ENCODE measurements at places on chromosomes 16 and 17.

- no peak for DNase-seq
These were observed 8.8 kb downstream of the NDEL1 start for GRCh38 chr17:8444494-8444893.

DNA sequence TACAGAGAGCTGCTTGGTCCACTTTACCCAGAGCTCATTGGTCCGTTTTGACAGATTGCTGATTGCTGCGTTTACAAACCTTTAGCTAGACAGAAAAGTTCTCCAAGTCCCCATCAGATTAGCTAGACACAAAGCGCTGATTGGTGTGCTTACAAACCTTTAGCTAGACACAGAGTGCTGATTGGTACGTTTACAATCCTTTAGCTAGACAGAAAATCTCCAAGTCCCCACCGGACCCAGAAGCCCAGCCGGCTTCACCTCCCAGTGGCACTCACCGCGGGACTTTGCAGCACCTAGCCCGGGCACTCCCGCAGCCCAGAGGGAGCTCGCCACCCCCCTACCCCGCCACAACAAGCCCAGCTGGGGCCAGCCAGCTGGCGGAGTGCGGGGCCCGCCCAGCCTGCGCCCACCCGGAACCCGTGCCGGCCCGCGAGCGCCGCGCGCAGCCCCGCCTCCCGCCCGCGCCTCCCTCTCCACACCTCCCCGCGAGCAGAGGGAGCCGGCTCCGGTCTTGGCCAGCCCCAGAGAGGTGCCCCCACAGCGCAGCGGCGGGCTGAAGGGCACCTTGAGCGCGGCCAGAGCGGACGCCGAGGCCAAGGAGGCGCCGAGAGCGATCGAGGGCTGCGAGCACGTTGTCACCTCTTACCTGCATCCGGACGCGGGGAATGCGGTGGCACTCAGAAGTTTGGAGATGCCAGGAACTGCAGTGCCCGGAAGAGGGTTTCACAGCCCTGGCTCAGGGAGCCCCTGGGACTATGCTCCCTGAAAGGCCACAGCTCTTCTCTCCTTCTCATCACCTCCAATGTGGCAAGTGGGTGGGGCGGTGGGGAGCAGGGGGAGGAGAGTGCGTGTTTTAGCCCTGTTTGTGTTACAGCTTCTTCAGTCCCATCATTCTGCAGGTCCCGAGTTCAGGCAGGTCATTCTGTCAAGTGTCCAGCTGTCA lies 1504.5 kb downstream of the CDH11 start:
- DNase-seq, result no peak

DNA sequence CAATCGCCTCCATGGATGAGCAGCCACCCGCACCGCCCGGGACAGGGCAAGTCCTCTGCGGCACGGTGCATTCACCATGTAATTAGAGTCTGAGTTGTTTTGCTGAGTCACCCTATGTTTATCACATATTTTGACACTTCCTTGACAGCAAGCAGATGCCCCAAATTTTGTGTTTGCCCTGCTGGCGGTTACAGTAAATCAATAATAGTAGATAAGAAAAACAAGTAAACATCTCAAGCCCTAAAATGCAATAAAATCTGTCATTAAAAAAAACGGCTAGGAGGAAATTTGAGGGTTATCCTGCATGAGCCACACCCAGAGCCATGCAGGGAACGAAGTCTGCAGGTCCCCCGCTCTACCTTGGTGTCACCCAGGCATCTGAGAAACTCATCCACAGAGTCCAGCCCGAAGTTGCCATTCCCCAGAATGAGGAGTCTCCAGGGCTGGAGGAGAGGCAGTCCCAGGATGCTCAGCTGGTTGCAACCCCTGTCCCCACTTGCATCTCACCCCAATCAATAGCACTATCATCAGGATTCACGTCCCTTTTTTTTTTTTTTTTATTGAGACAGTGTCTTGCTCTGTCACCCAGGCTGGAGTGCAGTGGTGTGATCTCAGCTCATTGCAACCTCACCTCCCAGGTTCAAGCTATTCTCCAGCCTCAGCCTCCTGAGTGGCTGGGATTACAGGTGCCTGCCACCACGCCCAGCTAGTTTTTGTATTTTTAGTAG lies 16.5 kb upstream of the ST6GALNAC1 start:
- no peak for DNase-seq

- DNase-seq, result no peak
These were observed 109.5 kb downstream of the ANKFN1 start for GRCh38 chr17:56262803-56263202.

- DNase-seq, result no peak
These were observed 18.5 kb downstream of the ARL4D start for GRCh38 chr17:43416998-43417890.

- no peak for DNase-seq
These were observed 24.5 kb downstream of the FCSK start for GRCh38 chr16:70478912-70479341.

DNA sequence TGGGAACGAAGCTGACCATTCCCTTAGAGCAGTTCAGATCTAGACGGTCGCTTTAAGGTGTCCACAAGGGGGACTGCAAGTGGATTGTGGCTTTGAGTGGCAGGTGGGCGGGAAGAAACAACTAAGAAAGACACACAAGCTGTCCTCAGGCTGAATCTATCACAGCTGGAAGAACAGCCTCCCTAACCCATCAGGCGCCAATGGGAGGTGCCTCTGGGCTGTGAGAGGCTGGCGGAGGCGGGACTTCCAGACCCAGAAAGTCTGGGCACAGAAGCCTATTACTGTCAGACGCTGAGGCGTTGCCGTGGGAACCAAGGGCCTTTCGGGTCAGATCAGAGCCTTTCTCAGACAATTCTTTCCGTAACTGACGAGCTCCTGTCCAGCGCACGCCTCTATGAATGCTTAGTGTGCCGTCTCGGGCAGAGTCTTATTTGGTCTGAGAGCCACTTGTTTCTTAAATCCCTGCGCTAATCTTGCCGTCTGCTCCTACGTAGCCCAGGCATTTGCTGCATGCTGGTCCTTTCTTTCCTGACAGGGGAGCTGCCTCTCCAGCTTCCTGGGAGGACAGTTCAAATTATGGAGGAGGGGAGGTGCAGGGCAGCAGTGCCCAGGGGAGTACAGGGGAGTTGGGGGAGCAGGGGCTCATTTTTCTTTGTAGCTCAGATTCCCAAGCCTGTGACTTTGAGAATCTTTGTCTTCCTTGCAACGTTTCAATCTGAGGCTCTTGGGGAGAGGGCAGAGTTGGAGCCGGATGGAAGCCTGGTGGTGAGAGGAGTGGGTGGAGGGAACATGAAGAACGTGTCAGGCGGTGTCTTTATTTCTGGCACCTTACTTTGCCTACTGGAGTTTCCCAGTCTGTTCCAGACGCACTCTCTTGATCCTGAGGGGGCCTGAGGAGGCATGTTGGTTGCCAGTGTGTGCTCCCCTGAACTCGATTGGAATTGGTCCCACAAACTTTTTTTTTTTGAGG lies 618.7 kb downstream of the KCNJ18 start:
- DNase-seq, result no peak

DNA sequence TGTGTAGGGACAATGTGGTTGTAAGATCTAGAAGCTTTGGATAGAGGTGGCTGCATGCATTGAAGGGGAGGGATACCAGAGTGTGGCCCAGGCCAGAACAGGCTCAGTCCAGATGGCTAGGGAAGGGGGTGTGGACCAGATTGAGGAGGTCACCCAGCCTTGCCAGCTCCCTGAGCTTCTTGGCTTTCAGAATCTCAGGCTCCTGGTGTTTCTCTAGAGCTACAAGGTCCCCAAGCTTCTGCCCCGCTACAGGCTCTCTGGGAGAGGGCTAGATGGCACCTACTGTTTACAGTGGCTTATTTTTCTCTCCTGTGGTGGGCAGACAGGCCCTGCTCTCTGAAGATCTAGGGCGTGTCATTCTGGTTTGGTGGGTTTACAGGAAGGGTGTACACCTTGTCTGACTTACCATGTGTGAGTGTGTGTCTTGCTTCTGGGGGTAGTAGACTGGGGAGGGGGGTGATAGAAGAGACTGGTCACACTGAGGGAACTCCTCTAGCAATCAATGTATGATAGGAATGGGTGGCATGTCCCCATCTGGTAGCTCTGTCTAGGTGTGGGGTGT lies 1.1 kb downstream of the RARA start:
- peak; percentile 13 for DNase-seq

DNA sequence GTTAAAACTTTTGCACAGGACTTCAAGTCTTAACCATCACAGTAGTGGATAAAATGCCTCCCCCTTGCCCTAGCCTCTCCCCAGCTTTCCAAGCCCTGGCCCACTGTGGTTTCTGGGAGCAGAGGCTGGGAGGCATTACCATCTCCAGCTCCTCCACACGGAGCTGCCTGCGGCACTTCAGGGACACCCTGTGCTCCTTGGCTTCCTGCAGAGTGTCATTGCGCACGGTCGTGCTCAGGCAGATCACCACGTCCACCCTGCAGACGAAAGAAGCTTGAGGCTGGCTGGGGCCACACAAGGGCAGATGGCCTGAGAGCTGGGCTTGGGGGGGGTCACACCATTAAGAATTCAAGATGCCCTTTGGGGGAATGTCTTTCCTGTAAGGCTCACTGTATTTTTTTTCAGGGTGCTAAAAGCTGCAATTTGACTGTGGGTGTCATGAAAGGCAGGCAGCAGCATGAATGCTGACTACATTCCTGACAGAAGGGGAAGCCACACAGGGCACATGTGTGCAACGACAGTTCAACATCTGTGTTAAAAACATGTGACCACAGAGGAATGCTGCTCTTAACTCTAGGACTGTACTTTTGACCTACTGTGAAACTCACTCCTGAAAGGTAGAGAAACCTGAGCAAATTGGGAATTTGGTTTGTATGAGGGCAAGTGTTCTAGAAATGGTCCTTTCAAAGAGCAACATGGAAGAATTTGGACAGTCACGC lies 47.7 kb upstream of the CLEC18B start:
- no peak for DNase-seq

GRCh38 chr16:1800701-1801100 lies 7.2 kb upstream of the IGFALS start:
- DNase-seq, result no peak

GRCh38 chr16:29698484-29699323 lies 19.7 kb downstream of the QPRT start:
- DNase-seq, result no peak

DNA sequence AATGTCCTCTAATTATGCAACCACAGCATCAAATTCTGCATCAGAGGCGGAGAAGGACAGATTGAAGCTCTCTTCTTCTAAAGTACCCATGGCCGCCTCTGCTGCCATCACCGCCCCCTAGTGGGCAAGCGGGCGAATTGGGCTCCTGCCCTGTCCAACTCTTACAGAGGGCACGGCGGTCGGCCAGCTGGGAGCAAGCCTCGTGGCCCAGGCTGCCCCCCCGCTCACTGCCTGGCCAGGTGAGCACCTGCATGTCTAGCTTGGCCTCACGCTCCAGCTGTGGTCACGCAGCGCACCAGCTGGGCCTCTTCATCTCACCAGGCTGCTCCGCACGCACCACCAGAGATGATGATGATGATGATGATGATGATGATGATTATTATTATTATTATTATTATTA lies 146.1 kb upstream of the TOM1L1 start:
- no peak for DNase-seq

- no peak for DNase-seq
These were observed 24.1 kb upstream of the MFSD6L start for GRCh38 chr17:8823279-8823678.

- no peak for DNase-seq
These were observed 142.6 kb upstream of the CPHXL start for GRCh38 chr16:75868636-75869632.

- DNase-seq, result no peak
These were observed 609.9 kb upstream of the SALL1 start for GRCh38 chr16:51761001-51761400.

GRCh38 chr17:57085448-57086068 lies 512 bp downstream of the AKAP1 start:
- peak; percentile 82 for DNase-seq

- no peak for DNase-seq
These were observed 39.0 kb downstream of the CUEDC1 start for GRCh38 chr17:57915985-57916757.

DNA sequence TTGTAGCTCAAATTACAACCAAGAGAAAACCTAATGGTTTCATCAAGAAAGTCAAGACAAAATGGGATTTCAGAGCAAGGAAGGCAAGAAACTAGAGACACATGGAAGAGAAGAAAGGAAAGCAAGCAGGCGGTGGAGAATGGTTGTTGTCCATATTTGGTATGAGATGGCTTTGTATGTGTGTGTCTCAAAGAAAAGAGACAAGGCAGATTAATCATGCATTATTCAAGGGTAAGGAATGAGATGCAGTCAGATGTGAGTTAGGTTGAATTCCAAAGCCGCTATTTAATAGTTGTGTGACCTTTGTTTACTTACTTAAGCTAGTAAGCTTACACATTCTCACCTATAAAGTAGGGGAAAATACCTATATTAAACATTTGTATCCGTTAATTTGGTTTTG lies 1029.6 kb downstream of the CDH11 start:
- no peak for DNase-seq

DNA sequence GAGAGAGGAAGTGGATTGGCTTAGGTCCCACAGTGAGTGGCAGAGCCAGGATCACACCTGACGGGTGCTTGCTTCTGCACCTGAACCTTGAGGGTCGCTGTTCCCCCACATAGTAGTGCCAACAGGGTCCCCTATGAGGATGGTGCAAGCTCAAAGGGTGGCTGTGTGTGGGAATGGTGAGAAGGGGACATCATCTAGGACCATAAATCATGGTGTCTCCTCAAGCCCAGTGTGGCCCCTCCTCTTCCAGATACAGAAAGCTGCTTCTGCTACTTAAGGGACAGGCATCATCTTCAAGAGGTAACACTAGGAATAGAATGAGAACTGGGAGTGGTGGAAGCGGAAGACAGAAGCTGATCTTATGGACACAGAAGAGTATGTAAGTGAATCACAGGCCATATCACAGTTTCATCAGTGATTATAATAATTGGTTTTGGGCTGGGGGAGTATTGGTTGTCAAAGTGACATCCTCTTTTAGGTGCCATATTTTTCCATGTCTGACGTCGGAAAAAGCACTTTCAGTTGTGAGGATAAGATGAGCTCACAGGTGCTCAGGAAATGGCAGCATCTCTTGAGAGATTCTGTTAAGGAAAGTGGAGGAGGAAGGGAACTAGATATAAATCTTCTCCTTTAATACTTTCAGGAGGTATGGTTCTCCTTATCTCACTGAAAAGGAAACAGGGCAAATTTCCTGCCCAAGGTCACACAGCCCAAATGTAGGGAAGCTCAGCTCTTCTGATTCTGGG lies 83.2 kb upstream of the HNF1B start:
- no peak for DNase-seq

DNA sequence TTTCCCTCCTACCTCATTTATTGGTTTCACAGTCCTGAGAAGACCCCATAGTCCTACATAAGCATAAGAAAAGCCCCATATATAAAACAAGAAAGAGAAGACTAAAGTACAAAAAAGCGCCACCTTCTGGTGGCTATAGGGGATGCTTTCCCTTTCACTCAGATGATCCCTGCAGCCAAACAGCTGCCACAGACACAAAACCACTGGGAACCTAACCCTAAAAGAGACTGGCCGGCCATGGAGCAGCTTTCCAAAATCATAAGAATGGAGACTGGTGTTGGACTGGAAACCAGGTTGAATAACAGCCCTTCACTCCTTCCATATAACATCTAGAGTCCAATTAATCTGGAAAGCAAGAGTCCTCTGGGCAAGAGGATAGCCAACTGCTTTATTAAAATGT lies 11.4 kb downstream of the DYNC1LI2 start:
- DNase-seq, result peak; percentile 60

GRCh38 chr16:65388592-65388991 lies 266.7 kb upstream of the CDH11 start:
- DNase-seq, result no peak
